ENCODE measurements at places on chromosomes 12 and 14.

DNA sequence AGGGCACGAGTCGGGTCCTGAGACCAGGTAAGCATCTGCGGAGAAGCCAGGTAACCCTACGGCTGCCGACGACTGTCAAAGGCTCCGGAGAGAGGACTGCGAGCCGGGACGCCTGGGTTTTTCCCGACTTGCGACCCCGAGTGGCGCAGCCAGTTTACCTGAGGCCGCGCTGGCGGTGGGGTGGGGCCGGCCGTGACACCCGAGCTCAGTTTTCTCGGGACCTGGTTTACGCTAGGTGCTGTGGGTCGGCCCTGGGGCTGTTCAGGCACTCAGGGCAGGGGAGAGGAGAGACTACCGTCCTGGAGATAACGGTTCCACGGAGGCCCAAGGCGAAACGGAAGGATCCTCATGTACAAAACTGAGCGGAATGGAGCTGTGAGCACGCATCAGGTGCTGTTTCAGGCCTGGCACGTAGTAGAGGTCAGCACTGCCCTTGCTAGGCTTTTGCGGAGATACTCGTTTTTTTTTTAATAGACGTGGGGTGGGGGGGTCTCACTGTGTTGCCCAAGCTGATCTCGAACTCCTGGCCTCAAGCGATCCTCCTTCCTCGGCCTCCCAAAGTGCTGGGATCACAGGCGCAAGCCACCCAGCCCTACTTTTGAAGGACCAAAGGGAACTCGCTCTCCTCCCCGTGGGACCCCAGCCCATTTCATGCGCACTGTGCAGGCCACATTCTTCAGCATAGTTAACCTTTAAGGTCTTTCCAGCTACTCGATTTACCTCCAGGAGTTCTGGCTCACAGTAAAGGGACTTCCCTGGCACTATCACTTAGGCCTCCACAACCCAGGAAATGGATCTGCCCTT lies 471 bp downstream of the MTRFR start:
- DNase-seq = no peak

DNA sequence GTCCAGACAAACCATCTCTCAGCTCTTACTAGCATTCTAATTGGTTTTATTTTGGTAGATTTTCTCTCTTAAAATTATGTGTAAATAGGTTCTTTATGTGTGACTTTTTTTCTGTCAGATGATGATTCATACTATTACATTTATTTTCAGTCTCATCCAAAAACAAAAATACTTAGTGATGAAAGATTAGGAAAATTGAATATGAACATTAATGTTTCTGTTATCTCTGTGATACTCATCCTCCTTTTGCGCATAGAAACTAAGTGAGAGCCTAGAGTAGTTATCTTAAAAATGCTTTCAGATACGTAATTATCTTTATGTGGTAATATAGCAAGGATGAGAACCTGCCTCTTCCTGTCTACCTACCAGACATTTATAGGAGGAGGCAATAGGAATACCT lies 84.1 kb upstream of the MON2 start:
- DNase-seq = no peak

DNA sequence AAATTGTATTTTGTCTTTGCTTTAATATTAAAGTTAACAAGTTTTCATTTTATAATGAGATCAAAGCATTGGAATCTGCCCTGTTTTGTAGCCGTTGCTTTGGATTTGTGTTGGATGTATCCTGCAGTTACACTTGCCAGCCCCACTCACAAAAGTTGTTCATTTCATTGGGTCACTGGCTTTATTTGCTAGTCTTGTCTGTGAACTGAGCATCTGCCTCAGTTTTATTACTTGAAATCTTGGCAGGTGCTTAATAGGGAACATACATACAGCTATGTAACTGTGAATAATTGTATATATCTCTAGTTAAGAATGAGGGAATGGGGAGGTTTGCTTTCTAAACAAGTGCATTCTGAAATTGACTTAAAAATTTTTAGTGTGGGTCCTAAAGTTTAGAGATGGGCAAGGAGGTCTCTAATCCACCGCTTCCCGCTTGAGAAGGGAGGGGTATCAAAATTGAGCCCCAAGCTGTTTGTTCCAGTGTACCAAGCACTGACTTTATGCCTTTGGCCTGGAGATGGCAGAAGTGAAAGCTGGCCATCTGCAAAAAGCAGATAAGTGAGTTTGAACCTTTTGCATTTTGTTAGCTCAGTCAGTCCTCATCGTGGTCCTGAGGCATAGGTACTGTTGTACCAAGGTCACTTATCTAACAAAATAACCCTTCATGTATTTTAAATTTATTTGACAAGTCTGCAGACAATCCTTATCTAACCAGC lies 9.3 kb downstream of the EIF5 start:
- no peak for DNase-seq

- DNase-seq = no peak
Measured at GRCh38 chr12:130288206-130288605, 49.5 kb upstream of the PIWIL1 start.

DNA sequence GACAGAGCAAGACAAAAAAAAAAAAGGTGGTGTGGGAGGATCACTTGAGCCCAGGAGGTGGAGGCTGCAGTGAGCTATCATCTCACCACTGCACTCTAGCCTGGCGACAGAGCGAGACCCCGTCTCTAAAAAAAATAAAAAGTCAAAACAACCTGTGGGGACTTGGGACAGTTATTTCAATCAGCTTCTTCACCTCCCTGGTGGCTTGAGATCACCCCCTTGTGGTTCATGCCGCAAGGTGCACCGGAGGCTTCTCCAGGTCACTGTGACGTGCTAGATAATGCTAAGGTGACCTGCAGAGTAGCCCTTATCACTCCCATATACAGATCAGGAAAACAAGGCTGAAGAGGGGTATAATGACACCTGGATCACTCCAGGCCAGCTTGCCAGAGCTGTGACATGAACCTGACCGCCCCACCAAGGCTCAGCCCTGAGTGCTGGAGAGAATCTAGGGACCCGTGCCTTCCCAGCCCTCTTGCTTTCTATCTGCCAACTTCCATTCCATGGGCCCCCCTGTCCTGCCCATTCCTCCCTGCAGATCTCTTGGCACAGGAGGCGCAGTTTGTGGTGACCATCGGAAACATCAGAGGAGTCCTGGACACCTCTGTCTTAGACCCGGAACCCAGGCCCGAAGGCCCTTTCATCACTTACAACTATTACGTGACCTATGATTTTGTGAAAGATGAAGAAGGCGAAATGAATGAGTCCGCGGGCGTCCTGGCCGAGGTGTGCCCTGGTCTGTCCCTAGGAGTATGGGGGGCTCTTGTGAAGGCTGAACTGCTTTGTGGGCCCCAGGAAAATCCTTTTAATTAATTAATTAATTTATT lies 8.1 kb downstream of the LRRC43 start:
- peak; percentile 36 for DNase-seq

- DNase-seq = no peak
Measured at GRCh38 chr14:75612157-75612556, 33.7 kb downstream of the FLVCR2 start.

DNA sequence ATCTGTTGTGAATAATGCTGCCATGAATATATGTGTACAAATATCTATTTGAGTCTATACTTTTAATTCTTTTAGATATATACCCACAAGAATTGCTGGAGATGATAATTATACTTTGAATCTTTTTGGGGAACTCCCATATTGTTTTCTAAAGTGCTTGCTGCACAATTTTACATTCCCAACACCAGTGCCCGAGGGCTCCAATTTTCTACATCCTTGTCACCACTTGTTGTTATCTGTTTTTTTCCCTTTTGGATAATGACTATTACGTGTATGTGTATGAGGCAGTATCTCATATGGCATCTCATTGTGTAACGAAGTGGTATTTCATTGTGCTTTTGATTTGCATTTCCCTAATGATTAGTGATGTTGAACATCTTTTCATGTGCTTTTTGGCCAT lies 127.1 kb downstream of the SUDS3 start:
- DNase-seq = no peak

DNA sequence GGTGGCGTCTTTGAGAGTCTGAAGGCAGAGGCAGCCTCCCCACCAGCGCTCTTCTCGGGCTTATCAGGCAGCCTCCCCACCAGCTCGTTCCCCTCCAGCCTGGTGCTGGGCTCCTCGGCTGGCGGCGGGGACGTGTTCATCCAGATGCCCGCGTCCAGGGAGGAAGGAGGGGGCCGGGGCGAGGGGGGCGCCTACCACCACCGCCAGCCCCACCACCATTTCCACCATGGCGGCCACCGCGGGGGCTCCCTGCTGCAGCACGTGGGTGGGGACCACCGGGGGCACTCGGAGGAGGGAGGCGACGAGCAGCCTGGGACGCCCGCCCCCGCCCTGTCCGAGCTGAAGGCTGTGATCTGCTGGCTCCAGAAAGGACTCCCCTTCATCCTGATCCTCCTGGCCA lies 11.8 kb downstream of the RNFT2 start:
- no peak for DNase-seq

GRCh38 chr12:14931359-14931758 lies 7.0 kb downstream of the ERP27 start:
- no peak for DNase-seq

GRCh38 chr14:69483765-69484443 lies 624 bp upstream of the PLEKHD1 start:
- DNase-seq = no peak

- no peak for DNase-seq
Measured at GRCh38 chr14:66955159-66955558, 234.1 kb upstream of the GARIN2 start.

DNA sequence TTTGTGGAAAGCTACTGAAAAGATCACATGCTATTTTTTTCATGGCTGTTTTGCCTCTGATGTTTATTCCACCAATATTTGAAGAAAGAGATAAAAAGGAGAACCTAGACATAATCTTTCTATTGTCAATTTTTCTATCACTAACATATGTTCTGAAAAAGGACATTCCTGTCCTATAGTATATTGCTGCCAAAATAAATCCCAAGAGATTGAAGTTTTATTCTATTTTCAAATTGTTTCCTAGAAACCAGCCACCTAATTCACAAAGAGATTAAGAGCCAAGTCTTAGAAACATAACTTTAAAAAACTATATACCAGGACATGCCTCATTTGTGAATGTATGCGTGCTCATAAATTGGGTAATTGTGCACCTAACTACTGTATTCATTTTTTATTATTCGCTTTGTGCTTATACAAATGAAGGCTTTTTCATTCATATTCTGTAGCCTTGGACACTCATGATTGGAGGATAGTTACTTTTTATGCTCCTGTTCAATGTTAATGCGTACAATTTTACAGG lies 200.7 kb downstream of the FUT8 start:
- no peak for DNase-seq

DNA sequence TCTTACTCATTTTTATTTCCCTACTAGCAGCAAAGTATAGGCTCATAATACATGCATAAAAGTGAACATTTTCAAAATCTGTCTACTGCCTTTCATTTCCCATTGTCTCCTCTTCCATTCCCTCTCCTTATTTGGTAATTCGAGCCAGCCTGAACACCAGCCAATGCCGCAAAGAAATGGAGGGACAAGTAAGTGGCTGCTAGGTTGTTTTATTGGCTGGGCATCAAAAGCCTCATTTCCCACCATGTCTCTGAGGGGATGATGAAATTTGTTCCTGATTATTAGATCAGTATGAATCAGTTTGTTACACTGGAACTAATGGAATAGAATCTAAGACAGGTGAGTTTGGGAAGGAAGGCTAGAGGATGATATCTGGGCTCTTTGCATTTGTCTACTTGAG lies 143.5 kb downstream of the KCNA5 start:
- DNase-seq = no peak

DNA sequence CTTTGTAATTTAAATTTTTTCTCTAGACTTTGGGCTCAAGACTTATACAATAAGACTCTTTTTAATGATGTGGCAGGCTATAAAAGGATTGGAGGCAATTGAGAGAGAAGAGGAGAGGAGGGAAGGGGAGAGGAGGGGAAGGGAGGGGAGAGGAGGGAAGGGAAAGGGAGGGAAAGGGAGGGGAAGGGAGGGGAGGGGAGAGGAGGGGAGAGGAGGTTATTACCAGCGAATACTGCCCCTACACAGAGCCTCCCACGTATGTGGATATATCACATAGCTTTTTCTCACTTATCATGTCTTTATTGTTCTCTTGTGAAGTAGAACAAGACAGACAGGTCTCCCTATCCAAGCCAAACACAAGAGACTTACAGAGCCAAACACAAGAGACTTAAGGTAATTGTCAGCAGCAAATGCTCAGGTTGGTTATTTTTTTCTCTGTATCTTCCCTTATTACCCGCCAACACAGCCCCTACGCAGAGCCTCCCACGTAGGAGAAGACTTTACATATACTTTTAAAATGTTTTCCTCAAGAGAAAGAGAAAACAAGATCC lies 63.1 kb downstream of the DRAM1 start:
- no peak for DNase-seq

GRCh38 chr14:44564908-44565307 lies 57.8 kb upstream of the FSCB start:
- DNase-seq = no peak

DNA sequence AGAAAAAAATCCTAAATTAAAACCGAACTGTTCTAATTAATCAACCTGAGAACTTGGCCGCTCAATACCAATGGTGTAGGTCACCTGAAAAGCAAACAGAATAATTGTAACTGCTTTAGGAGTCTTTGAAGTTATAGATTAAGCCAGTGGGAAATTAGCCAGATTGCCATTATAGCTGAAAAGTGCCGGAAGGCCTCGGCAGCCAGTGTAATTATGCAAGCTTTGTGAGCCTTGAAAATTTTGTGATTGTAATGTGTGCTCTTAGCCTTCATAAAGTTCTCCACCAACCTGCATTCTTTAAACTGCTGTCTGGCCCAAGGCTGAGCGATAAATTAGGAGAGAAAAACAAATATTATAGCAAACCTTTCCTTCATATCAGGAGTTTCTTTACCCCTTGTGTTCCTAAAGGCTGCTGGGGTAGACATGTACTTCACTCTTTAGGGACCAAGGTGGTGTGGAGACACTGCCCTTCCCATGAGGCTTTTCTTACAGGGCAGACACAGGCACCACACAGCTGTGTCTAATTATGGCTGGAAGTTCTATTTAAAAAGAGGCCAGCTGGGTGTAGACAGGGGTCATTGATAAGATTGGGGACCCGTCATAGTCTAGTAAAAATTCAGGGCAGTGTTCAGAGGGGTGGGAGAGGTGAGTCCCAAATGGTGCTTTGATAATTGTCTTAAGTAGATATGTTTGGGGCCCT lies 991.2 kb downstream of the FLRT2 start:
- no peak for DNase-seq

GRCh38 chr12:101076921-101077320 lies 133.1 kb downstream of the SLC5A8 start:
- no peak for DNase-seq

- DNase-seq = peak; percentile 53
Measured at GRCh38 chr12:108565976-108566375, 3.6 kb downstream of the ISCU start.

DNA sequence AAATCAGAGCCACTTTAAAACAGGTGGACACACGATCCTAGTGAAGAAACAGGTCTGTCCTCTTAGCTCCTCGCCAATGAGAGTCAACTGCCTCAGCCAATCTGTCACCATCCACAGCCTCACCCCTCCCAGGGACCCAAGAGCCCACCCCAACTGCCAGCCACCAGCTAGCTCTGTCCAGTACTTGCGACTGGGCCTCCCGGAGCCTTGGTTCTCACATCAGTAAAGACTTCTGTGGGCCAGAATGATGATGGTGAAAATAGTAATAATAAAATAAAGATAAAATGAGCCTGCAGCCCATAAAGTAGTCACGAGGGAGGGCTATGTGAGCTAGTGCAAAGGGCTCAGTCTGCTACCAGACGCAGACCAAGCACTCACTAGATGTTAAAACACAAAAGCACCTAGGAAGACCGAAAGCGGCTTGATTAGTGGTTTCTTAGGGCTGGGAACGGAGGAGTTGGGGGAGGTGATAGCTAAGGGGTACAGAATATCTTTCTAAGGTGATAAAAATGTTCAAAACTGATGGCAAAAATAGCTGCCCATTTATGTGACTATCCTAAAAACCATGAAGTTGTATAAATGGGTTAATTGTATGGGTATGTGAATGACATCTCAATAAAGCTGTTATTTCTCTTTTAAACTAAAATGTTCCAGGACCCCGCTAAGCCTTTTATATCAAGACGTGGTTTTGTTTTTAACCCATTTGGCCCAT lies 39.8 kb downstream of the ACTN1 start:
- no peak for DNase-seq

Data from stimulated activated CD4-positive, alpha-beta T cell treated with anti-CD3 and anti-CD28 coated beads, Interleukin-1b, Interleukin-23, amount 100 ng/mL, for 24 hours (primary cell).